Stimulated activated CD8-positive, alpha-beta memory T cell treated with anti-CD3 and anti-CD28 coated beads, Interleukin-7, amount 100 ng/mL, for 1 hour (primary cell): ENCODE measurements at places on chromosomes 7 and 10.

GRCh38 chr7:42674541-42674940, 237.3 kb downstream of the C7orf25 start:
- DNase-seq: no peak

GRCh38 chr7:154928136-154929005, 74.6 kb downstream of the PAXIP1 start:
- no peak for DNase-seq

GRCh38 chr7:156073366-156074052, 261.2 kb upstream of the SHH start:
- DNase-seq: no peak

- DNase-seq: no peak
Measured at GRCh38 chr7:103685646-103686045, 239.6 kb upstream of the SLC26A5 start.

- DNase-seq: no peak
Measured at GRCh38 chr7:23276376-23276775, 22.8 kb upstream of the MALSU1 start.

DNA sequence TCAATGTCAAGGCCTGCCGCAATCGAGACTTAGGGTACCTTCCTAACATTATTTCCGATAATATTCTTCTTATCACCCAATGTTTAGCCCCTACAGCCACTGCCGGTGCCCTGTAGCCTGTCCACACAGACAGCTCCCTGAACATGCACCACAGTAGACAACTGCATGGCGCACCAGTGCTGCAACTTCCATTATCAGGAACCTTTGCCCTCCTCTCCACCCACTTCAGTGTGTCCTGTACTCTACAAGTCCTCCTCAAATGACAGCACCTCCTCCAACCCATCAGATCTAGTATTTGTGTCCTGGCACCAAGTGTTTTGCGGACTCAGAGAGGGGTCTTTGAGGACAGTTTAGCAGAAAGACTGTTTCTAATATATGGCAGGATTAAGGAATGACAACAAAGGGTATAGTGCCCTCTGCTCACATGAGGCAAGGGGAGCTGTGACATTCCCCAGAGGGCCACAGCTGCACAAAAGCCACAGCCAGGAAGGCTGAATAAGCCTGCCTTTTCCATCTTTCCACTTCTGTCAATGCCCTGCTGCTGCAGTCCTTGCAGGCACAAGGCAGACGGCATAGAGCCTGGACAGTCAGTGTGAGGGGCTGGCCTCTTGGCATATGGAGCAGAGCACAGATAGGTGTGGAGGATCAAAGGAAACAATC, 335.4 kb downstream of the PARD3 start:
- no peak for DNase-seq

DNA sequence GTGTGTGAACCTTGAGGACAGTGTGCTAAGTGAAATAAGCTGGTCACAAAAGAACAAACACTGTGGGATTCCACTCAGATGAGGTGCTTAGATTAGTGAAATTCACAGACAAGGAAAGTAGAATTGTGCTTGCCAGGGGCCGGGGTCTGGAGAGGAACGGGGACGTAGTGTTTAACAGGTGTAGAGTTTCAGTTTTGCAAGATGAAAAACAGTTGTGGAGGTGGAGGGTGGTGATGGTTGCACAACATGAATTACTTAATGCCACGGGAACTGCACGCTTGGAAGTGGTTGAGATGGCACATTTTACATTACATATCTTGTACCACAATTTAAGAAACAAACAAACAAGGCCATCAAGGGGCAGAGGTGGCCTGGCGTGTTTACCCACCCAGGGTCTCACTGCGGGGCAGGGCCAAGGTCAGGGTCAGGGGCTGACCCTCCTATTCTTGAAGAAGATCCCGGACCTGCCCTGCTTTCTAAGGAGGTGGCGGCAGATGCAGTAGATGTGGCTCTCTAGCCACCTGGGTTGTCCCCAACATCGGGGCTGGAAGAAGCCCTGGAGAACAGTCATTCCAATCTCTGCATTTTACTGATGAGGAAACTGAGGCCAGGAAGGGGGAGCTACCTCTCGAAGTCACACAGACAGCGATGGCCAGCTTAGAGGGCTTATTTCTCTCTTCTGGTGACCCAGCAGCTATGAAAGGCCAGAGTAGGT, 91.5 kb upstream of the LRRC4 start:
- DNase-seq: no peak
